ENCODE measurements at places on chromosomes 2 and 18.

- DNase-seq, result no peak
These were observed 349.4 kb upstream of the SPRED2 start for GRCh38 chr2:65781756-65782155.

GRCh38 chr2:141038341-141038740, 1092.5 kb downstream of the LRP1B start:
- DNase-seq, result no peak

GRCh38 chr2:128584296-128584890, 265.7 kb upstream of the HS6ST1 start:
- DNase-seq, result peak; percentile 75

DNA sequence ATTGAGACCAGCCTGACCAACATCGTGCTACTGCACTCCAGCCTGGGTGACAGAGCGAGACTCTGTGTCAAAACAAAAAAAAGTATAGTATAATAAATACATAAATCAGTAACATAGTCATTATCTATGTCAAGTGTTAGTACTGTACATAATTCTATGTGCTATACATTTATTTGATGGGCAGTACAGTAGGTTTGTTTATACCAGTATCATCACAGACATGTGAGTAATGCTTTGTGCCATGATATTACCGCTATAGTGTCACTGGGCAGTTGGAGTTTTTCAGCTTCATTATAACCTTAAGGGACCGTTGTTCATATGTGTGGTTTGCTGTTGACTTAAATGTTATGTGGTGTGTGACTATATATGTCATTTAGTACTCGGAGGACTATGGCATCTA, 24.9 kb downstream of the MTA3 start:
- no peak for DNase-seq

DNA sequence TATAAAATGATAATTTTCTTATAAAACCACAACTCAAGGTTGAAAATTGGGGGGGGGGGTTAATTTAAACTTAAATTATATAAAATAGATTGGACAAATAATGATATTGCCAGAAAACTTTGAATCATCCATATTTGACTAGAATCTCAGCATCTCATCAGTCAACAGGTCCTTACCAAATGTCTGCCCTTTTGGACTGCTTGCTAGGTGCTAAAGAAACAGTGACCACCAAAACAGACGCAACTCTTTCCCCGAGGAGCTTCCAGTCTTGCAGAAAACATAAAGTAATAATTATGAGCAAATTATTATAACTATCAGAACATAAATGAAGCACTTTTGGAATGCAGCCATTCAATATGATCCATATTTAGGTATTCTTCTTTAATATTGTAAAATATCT, 8.6 kb upstream of the COL3A1 start:
- DNase-seq, result no peak

- DNase-seq, result no peak
These were observed 96.7 kb upstream of the COL5A2 start for GRCh38 chr2:189276277-189276676.

DNA sequence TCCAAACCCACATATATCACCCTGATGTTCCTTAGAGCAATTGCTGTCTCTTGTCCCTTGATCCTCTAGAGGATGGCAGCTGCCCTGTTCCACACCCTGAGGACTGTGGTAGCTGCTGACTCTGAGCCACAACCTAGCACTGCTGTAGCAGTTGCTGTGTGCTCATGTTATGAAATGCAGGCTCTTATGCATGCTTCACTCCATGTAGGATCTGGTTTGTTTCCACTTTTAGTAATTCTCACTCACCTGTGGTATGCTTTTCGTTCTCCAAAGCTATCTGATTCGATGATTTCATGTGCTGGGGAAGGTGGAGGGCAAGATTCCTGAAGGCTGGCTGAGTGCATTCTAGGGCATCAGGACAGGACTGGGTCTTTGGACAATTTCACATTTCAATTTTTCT, 649.0 kb upstream of the RAB6C start:
- no peak for DNase-seq

- DNase-seq, result no peak
These were observed 258.5 kb downstream of the ASXL3 start for GRCh38 chr18:33836564-33836963.

- no peak for DNase-seq
These were observed 10.2 kb upstream of the CFLAR start for GRCh38 chr2:201105759-201106158.

GRCh38 chr18:57523171-57523956, 63.1 kb downstream of the FECH start:
- no peak for DNase-seq

DNA sequence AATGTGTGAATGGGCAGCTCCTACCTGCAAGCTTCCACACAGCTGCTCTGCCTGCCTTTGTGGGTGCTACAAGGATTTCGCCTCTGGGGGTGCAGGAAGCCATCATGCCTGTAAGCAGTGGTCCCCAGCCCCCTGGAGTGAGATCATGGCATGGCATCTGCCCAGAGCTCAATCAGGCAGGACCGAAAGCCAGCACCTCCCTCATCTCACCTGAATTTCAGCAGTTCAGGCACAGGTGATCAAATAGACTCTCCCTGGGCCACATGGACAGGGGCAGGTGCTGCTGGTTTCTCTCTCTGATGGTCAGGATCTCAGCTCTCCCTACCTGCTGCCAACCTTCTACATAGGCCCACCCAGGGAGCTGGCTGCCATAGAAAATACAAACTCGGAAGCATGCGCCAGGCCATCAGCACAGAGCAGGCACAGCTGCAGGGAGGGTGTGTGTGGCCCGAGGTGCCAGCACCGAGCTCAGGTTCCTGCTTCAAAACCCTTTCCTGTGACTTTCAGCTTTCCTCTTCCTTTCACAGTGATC, 133.2 kb upstream of the ID2 start:
- DNase-seq, result no peak

GRCh38 chr2:114046866-114047435, 157.1 kb downstream of the ACTR3 start:
- DNase-seq, result no peak

GRCh38 chr2:216064014-216064630, 17.5 kb downstream of the PECR start:
- no peak for DNase-seq

- DNase-seq, result no peak
These were observed 17.8 kb downstream of the DOK1 start for GRCh38 chr2:74572178-74572925.

DNA sequence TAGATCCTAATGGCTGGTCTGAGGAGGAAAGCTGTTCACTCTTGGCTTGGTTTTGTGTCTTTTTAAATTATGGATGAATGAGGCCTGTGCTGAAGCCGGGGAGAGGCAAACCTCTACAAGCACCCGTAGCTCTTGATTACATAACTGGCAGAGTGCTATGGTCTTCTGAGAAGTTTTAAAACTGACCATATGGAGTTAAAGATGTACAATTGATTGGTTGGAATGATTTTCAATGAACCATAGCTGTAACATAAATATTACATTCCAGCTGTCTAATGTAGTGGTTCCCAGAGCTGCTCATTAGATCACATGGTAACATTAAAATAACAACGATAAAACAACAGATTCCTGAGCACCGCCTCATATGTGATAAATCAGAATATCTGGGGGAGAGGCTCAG, 71.1 kb upstream of the MAP4K3 start:
- no peak for DNase-seq
